ENCODE measurements at places on chromosomes 5 and 9.

DNA sequence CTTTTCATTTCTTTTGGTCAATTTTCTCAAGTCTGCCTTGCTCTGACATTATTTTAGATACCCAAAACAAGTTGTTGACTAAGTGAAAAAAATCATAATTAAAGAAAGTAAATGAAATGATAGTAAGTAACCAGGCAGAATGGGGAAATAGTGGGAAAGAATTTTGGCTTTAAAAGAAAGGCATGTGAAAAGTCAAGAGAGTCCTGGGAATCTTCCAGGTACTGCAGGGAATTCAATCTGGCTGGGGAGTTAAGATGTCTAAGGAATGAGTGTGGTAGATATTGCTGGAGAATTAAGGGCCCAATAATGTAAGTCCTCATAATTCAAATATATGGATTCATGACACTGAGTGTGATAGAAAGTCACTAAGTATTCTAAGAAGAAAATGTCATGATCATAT, 123.1 kb upstream of the PAPPA start:
- H3K27me3 ChIP-seq, result no peaks in the 10 kb centered on the region
- no peak overlapping the region for H3K4me3 ChIP-seq
- no peak for DNase-seq
- no peaks in the 10 kb centered on the region for H3K4me1 ChIP-seq
- H3K27ac ChIP-seq, result no peak overlapping the region

DNA sequence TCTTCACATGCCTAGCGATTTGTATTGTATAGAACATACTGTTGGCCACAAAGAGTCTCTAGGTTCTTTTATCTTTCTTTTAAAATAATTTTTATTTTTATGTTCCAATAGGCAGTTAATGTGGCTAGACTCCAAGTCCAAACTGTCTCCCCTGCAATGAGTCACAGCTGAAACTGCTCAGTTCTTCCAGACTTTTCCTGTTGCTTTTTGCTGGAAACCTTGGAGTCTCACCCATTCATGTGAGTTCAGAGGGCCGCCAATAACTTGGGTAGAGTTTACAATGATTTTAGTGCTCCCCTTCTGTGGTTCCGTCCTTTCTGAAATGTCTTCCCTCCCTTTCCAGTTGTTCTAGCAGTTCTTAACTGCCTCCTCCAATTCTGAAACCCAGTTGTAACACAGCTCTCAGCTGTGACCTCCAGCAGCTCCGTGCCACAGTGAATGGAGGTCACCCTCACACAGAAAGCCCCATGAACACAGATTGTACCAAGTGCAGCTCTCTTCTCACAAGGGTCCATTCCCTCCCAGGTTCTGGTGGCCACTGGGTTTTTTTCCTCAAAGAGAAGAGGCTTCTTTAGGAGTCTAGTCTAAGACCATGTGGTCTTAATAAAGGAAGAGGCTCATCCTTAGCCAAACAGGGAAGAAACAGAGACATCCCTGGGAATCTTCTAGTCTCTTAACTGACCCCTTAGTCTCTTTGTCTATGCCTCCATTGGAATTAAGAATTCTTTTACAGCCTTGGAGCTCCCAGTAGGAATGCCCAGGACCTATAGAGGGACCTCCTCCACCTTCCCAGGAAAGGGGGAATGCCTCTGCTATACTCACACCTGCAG, 198.5 kb downstream of the SPOCK1 start:
- H3K4me3 ChIP-seq, result no peak overlapping the region
- H3K27ac ChIP-seq, result peak overlapping the region; percentile 71
- no peaks in the 10 kb centered on the region for H3K27me3 ChIP-seq
- peaks cover 10% of the 10 kb centered on the region for H3K4me1 ChIP-seq
- H3K36me3 ChIP-seq, result no peaks in the 10 kb centered on the region

GRCh38 chr5:95840956-95841705, 18.6 kb upstream of the GLRX start:
- no peak overlapping the region for H3K4me3 ChIP-seq
- H3K36me3 ChIP-seq, result no peaks in the 10 kb centered on the region
- H3K27me3 ChIP-seq, result no peaks in the 10 kb centered on the region
- no peak for DNase-seq
- peak overlapping the region; percentile 48 for H3K27ac ChIP-seq

- DNase-seq, result no peak
- no peaks in the 10 kb centered on the region for H3K27me3 ChIP-seq
- peaks cover 2% of the 10 kb centered on the region for H3K4me1 ChIP-seq
- no peak overlapping the region for H3K27ac ChIP-seq
Observed at GRCh38 chr5:93164690-93165089, 416.3 kb downstream of the NR2F1-AS1 start.

- no peaks in the 10 kb centered on the region for H3K36me3 ChIP-seq
- H3K27me3 ChIP-seq, result no peaks in the 10 kb centered on the region
- no peak overlapping the region for H3K27ac ChIP-seq
- H3K4me1 ChIP-seq, result no peaks in the 10 kb centered on the region
Observed at GRCh38 chr5:145938776-145939539, 2.6 kb downstream of the SH3RF2 start.

DNA sequence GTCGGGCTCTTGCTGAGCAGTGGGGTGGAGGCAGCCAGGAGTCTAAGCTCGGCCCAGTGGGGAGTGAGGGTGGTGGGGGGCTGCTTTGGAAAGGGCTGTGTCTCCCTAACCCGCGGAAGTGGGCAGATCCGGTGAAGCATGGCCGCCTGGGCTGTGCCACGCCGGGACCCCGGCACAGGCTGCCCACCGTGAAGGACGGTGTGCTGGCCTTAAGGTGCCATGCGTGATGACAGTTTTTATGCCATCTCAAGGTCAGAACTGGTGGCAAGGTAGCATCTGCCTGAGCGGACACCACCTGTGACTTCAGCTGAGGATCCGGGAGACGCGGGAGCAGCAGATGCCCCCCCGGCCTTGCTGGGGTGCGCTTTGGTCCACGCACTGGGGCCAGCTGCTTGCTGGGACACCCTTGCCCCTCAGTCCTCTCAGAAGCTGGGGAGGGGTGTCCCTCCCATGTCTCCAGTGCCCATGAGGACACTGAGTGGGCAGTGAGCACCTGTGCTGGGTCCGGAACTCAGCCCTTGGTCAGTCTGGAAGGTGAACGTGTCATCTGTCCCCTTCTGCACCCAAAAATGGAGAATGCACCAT, 53.9 kb downstream of the AHRR start:
- no peaks in the 10 kb centered on the region for H3K36me3 ChIP-seq
- H3K27me3 ChIP-seq, result no peaks in the 10 kb centered on the region
- H3K4me3 ChIP-seq, result no peak overlapping the region
- H3K27ac ChIP-seq, result no peak overlapping the region
- no peaks in the 10 kb centered on the region for H3K4me1 ChIP-seq

GRCh38 chr9:98287384-98287783, 31.9 kb upstream of the TBC1D2 start:
- H3K27me3 ChIP-seq, result no peaks in the 10 kb centered on the region
- DNase-seq, result no peak
- H3K36me3 ChIP-seq, result no peaks in the 10 kb centered on the region
- H3K4me3 ChIP-seq, result no peak overlapping the region
- H3K27ac ChIP-seq, result no peak overlapping the region

DNA sequence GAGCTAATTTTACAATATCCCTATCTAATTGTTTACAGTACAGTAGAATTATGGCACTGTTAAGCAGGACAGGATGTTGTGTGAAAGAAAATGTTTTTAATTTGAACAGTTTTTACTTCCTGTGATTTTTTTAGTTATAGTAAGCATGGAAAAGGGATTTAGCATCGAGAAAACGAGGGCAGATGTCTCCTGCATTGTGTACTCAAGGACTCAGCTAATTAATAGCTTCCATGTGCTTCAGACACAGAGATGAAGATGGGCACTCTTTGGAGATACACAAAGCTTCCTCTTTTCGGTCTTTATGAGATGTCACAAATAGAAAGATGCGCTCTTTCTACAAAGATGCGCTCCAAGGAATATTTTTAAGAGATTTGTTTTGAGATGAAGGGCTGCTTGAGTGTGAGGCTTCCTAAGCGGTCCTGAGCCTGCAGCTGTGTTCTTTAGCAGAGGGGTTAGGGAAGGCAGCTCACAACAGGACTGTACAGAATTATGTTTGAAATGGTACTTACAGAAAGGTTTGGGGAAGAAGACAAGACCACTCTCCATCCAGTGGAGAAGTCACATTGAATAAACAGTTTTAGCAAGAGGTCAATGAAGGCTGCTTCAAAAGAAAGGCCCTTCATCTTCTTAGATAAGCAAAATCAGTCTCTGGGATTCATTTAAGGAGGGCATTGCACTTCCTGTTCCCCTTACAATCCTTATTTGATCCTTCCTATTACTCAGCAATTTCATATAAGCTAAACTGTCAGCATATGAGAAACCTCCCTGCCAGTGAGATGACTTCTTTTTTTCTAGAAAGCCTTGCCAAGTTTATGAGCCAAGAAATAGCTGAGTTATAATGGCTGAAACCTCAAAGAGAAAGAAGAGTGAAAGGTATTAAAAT, 311.5 kb downstream of the EFNA5 start:
- no peak for DNase-seq
- H3K36me3 ChIP-seq, result no peaks in the 10 kb centered on the region
- H3K27me3 ChIP-seq, result no peaks in the 10 kb centered on the region
- no peaks in the 10 kb centered on the region for H3K4me1 ChIP-seq
- H3K4me3 ChIP-seq, result no peak overlapping the region

DNA sequence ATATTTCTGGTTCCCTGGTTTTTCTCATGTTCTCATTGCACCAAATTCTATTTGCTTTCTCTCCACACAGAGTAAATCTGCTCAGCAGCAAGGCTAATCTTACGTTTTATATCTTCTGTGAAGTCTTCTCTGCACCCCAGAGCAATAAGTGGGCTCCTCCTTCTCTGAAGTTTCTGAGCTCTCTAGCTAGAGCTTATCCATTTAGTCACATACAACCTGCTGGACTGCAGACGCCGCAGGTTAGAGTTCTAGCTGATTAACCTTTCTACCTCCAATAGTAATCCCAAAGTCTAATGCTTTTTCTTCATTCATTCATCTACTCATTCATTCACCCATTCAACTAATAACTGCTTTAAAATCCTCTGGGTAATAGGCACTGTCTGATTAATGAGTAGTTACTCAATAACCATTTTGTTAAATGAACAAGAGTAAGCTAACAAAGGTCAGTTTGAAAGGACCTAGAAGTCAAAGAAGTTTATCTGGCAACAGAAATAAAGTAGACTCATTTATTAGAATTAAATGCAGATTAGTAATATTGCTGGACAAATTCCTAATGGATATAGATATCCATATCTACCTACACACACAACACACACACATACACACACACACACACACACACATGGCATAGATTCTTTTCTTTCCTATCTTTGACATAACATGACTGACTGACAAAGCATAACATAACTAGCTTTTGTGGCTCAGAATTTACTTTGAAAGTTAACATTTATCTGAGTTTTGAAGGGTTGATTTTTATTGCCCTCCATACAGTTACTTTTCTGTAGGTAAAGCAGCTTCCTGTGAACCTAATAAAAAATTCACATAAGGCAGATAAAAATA, 984.6 kb upstream of the SEMA6A start:
- no peak overlapping the region for H3K27ac ChIP-seq
- H3K4me3 ChIP-seq, result no peak overlapping the region
- no peaks in the 10 kb centered on the region for H3K4me1 ChIP-seq
- H3K27me3 ChIP-seq, result no peaks in the 10 kb centered on the region
- no peaks in the 10 kb centered on the region for H3K36me3 ChIP-seq

DNA sequence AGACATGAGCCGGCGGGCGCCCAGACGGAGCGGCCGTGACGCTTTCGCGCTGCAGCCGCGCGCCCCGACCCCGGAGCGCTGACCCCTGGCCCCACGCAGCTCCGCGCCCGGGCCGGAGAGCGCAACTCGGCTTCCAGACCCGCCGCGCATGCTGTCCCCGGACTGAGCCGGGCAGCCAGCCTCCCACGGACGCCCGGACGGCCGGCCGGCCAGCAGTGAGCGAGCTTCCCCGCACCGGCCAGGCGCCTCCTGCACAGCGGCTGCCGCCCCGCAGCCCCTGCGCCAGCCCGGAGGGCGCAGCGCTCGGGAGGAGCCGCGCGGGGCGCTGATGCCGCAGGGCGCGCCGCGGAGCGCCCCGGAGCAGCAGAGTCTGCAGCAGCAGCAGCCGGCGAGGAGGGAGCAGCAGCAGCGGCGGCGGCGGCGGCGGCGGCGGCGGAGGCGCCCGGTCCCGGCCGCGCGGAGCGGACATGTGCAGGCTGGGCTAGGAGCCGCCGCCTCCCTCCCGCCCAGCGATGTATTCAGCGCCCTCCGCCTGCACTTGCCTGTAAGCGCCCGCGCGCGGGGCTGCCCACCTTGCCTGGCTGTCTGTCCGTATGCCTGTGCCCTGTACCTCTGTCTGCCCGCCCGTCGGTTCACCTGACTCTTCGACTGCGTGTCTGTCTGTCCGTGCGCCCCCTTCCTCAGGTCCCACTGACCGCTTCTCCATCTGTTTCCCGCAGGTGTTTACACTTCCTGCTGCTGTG, 412 bp downstream of the FGF18 start:
- H3K27ac ChIP-seq, result no peak overlapping the region
- peaks cover 14% of the 10 kb centered on the region for H3K4me1 ChIP-seq
- no peaks in the 10 kb centered on the region for H3K27me3 ChIP-seq
- no peaks in the 10 kb centered on the region for H3K36me3 ChIP-seq

- H3K36me3 ChIP-seq, result no peaks in the 10 kb centered on the region
- no peaks in the 10 kb centered on the region for H3K4me1 ChIP-seq
- peak overlapping the region; percentile 56 for H3K4me3 ChIP-seq
- H3K27ac ChIP-seq, result peak overlapping the region; percentile 61
- no peaks in the 10 kb centered on the region for H3K27me3 ChIP-seq
- DNase-seq, result no peak
Observed at GRCh38 chr9:35035851-35036701, 36.3 kb downstream of the VCP start.

DNA sequence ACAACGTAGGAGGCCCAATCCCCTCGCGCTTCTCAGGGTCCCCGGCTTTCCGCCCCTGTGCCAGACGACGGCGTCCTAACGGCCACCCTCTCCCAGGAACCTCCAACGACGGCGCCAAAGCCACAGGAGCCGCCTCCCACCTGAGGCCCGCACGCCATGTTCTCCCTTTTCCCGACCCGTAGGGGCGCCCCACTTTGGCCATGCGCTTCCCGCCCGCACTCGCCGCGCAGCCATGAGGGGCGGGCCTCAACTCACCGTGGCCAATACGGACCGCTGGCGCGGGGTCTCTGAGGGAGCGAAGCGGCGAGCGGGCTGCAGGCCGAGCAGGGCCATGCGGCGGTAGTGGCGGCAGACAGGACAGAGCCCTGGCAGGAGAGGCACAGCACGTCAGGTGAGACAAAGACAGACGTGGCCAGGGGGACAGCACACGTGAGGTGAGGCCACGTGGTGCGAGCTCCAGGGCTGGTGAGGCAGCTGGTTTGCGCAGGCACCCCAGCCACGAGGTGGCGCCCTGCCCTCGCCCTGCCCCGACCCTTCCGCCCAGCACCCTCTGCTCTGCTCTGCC, 1005.5 kb upstream of the PTPRD start:
- H3K4me1 ChIP-seq, result no peaks in the 10 kb centered on the region

DNA sequence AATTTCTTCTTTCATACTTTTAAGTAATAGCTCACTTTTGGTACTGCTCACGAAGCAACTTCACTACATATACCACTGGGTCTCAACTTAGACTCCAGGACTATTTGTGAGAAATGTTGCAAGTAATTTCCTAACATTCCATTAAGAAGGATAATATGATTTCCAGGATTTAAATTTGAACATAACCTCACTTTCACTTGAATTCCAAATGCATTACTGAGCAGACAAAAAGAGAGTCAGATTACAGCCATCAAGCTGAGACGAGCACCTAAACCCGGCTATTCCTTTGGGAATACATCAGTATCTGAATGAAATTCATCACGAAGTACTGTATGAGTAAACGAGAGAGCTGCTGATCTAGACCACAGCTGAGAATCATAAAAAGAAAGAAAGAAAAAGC, 47.3 kb downstream of the LIFR start:
- no peak overlapping the region for H3K27ac ChIP-seq
- DNase-seq, result no peak
- H3K36me3 ChIP-seq, result no peaks in the 10 kb centered on the region
